ENCODE measurements at places on chromosomes 2 and 18.

GRCh38 chr2:241443486-241444223 lies 64.7 kb downstream of the STK25 start:
- no peak for DNase-seq

- DNase-seq, result no peak
These were observed 1.7 kb upstream of the SRBD1 start for GRCh38 chr2:45612731-45613130.

GRCh38 chr2:21026479-21027282 lies 17.2 kb downstream of the APOB start:
- no peak for DNase-seq

GRCh38 chr2:152028182-152028862 lies 70.5 kb downstream of the CACNB4 start:
- DNase-seq, result no peak

- DNase-seq, result no peak
These were observed 5.4 kb upstream of the SPOPL start for GRCh38 chr2:138496096-138496651.

- no peak for DNase-seq
These were observed 252.5 kb upstream of the HNRNPA3 start for GRCh38 chr2:176960061-176960460.

- DNase-seq, result no peak
These were observed 282.0 kb downstream of the DPP10 start for GRCh38 chr2:114724454-114724853.

GRCh38 chr2:124805060-124805459 lies 780.0 kb downstream of the CNTNAP5 start:
- no peak for DNase-seq

DNA sequence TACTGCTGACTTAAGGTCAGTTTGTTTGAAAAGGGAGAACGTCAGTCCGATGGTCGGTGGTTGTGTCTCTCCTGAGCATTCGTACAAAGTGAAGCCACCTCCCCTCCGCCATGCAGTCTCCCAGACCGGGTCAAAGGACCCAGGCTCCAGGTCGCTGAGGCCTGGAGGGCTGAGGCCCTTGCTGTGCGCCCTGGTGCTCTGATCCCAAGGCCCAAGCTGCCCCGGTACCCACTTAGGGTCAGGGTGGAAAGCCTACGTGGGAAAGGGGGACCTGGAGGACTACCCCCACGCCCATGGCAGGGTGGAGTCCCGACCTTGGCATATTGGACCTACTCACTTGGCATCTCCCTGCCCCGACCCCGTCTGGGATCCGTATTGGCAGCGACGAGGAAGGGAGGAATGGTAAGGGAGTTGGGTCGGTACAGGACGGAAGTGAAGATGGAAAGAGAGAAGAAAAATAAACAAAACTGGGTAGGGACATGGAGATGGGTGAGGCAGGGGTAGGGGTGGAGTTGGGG lies 8.0 kb upstream of the SIX3 start:
- no peak for DNase-seq

- DNase-seq, result no peak
These were observed 123.6 kb downstream of the EIPR1 start for GRCh38 chr2:3253913-3254441.

GRCh38 chr18:28757466-28758008 lies 580.6 kb upstream of the CDH2 start:
- DNase-seq, result no peak

DNA sequence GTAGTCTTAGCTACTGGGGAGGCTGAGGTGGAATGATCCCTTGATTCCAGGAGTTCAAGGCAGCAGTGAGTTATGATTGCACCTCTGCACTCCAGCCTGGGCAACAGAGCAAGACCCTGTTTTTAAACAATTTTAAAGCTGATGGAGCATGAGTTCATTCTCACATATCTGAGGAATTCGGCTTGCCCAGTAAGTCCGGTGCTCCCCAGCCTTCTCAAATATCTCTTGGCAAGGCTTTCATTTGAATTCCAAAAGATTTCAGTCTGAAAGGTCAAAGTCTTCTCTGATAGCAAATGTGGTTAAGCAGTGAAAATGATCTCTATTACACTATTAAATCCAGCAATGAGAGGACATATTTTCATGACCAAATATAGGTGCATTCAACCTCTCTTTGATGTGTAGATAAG lies 27.9 kb downstream of the PIEZO2 start:
- no peak for DNase-seq

GRCh38 chr2:224820283-224820991 lies 104.3 kb upstream of the CCDC195 start:
- no peak for DNase-seq

DNA sequence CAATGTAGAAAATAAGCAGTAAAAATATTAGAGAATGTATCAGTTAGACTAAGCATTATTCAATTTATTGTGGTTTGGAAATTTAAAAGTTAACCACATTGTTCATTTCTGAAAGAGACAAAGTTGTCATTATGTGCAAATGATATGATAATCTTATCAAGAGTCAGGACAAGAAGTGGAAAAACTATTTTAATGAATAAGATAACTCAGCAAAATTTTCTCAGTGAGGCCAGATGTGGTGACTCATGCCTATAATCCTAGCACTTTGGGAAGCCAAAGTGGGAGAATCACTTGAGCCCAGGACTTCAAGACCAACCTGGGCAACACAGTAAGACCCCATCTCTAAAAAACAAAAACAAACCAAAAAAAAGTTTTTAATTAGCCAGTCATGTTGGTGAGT lies 39.5 kb upstream of the CERS6 start:
- DNase-seq, result no peak

- no peak for DNase-seq
These were observed 1.2 kb downstream of the SULT1C3 start for GRCh38 chr2:108240966-108241365.

DNA sequence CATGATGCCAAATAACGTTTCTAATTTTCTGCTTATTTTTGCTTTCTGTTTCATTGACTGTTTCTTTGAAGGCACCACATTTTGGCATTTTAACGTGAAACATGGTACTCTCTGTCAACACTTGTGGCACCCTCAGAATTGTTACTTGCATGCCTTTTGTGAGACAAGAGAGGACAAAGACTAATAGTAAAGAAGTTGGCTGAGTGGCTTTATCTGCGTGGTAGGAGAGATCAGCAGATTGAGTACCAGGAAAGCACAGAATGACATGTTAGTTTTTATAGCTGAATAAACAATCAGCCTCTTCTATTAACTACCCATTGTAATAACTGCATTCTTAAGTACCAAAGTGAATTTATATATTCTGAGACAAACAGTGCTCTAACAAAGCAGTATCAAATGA lies 8.6 kb downstream of the ZNF638 start:
- DNase-seq, result no peak

DNA sequence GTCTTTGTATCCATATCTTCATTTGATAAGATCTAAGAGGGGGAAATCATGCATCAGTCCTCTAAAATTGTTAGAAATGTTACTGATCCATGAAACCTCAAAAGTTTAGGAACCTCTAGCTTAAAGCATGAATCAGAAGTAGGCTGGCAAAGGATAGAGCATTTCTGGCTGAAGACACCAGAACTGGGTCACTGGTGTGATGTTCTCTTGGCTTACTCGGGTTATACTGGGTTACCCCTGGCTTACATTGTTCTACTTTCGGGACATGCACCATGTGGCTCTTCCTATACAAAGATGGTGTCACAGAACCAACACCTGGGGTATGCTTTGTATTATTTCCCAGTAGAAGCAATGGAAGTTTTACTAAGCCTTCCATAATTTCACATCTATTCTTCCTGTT lies 83.2 kb upstream of the TNP1 start:
- DNase-seq, result no peak

- no peak for DNase-seq
These were observed 150.3 kb downstream of the TFCP2L1 start for GRCh38 chr2:121134728-121135127.

DNA sequence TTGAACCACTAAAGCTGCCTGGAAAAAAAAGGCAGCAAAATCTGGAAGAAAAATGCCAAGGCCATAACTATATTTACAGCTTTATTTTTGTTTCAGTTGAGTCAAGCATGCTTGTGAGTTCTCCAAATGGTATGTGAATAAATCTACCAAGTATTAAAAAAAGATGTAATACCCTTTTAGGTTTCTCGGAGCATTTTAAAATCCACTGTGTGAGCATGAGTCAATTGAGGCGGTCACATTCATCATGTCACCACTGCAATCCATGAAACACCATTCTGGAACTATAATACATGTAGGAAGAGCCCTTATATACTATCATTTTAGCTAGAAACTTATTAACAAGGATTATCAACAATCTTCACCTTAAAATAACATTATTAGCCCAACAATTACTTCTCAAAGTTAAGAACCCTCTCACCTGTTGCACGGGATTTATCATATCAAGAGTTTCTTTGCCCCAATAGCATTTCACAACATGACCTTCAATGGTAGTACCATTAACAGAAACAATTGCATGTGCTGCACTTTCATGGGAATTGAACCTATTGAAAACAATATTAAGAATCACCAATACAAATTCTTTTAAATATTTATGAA lies 24.2 kb upstream of the C2orf42 start:
- DNase-seq, result no peak

GRCh38 chr2:55459279-55459678 lies 39.6 kb upstream of the CCDC88A start:
- no peak for DNase-seq

DNA sequence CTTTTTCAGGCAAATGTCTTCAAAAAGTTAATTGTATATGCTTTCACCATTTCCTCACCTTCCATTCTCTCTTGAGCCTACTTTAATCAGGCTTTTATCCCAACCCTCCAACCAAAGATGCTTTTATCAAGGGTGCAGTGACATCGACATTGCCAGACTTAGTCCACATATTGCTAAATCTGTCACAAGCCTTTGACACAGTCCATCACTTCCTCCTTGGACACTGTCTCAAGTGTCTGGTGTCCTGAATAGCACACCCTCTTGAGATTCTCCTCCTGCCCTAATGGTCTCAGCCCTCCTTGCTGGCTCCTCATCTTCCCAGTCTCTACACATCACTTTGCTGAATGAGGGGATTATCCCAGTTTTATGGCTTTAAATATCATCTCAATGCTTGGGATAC lies 147.5 kb upstream of the SLC39A10 start:
- DNase-seq, result no peak

DNA sequence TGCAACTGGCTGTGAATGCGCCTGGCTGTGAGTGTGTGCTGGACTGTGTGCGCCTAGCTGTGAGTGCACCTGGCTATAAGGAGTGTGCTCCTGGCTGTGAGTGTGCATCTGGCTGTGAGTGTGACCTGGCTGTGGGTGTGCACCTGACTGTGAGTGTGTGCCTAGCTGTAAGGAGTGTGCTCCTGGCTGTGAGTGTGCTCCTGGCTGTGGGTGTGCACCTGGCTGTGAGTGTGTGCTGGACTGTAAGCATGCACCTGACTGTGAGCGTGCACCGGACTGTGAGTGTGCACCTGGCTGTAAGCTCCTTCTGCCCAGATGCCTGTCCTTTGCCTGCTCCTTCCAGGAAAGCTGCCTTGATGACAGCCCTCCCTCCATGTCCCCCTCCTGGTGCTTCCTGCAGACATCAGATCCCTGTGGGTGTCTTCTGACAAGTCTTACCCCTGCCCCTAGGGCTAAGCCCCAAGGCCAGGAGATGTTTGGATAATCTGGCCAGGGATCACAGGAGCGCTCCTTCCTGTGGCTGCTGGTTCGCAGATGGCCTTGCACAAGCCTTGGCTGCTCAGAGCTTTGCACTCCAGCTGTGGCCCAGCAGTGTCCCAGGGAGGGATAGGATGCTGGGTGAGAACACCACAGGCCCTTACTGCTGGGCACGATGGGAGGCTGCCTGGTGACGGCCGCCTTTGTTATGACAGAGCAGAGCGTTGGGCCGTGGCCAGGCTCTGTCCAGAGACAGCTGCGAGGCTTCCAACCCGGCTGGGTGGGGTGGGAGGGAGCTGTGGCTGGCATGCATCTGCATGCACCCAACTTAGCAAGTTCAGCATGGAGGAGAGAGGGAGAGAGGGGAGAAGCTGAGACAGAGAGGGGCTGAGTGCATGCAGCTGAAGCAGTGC lies 89.9 kb downstream of the GLI2 start:
- DNase-seq, result no peak

DNA sequence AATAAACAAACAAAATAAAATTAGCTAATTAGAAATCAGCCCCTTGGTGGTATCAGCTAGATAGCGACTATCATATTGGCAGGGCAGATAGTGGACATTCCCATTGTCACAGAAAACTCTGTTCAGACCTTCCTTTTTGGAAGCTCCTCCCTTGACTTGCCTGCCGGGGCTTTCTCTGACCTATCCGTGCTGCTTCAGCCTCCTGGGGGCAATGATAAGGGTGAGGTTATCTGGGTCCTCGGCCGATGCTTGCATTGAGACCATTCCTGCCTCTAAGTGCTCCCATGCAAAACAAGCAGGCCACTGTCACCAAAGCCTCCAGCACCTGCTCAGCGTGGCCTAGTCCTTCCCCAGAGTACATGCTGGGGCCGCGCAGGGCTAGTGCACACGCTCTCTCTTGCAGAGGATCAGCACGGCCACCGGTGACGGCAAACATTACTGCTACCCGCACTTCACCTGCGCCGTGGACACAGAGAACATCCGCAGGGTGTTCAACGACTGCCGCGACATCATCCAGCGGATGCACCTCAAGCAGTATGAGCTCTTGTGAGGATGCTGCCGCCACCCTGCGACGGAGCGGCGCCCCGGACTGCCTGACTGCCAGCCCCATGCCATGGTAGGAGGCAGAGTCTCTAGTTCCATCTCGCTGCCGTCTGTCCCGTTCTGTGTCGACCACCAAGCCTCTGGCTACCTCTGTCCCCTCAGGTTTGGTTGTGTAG lies 27.4 kb downstream of the MPPE1 start:
- no peak for DNase-seq

- DNase-seq, result no peak
These were observed 16.0 kb downstream of the ARID5A start for GRCh38 chr2:96552315-96553175.

DNA sequence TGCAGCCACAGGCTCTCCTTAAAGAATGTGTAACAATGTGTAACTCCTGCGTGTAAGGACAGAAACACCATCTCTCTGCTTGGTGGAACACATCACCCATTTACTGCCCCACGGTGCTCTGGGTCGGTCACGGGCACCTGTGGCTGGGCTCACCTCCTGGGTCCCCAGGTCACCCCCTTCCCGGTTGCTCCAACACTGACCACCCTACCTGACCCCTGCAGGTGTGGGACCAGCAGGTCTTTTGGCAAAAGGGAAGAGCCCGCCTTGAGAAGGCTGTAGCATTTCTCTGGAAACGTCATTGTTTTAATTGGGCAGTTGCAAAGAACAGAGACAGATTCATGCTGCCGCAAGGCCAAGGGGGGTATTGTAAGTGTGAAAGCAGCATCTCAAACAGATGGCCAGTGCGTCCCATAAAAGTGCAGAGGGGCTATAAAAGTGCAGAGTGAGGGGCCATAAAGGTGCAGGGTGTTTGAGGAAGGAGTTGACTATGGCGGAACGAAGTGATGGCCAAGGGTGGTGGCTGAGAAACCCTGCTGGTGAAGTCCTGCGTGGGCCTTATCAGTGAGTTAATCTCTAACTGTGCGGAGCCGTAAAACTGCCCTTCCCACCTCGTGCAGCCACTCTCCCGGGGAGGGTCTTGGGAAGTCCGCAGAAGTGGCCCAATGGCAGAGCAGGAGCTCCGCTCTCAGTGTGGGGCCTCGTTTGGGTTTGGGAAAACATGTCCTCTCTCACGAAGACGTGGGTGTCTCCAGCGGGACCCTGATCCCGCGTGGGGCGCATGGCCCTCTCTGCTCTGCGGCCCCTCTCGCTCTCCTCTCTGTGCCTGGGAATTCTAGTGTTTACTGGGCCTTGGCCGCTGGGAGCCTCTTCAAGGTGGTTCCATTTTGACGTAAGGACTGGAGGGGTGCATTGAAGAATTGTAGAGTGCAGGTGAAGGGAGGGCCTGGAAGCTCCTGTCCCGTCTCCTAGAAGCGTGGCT lies 13.7 kb upstream of the NEU4 start:
- no peak for DNase-seq

- DNase-seq, result no peak
These were observed 1.7 kb downstream of the MZT2B start for GRCh38 chr2:130183512-130184373.

All from NCI-H1092 treated with DMSO at 0.1 percent for 48 hours (cell line).